Mononuclear cell (primary cell): ENCODE measurements at places on chromosomes 2 and 18. TPM values are rescaled to one million over a fixed set of nuclear protein-coding genes. Genes with fewer than 3 reads are reported as not detected.

CD8B gene
- 41.9 TPM for total RNA-seq

TNFAIP6 gene
- total RNA-seq = 11.1 TPM

SERPINB7 gene
- total RNA-seq = not detected

ALK gene
- total RNA-seq = not detected

MYCN gene
- 0.10 TPM for total RNA-seq

APCDD1 gene
- total RNA-seq = under 0.01 TPM

PROM2 gene
- total RNA-seq = 0.31 TPM

LANCL1 gene
- 17.0 TPM for total RNA-seq
